Spinal cord (tissue), 10 donors: ENCODE measurements at places on chromosomes 3 and 15. TPM values are rescaled to one million over a fixed set of nuclear protein-coding genes. Genes with fewer than 3 reads are reported as not detected.

Gene EPHB1
- polyA plus RNA-seq: 47.6 TPM

Gene FRMD5
- 25.9 TPM for polyA plus RNA-seq

Gene PDCD10
- polyA plus RNA-seq: 52.2 TPM

Gene DUOXA2
- 0.11 TPM for polyA plus RNA-seq

Gene SYNPR
- 71.4 TPM for polyA plus RNA-seq

Gene PTX3
- 10.4 TPM for polyA plus RNA-seq

Gene NDUFB4
- 186 TPM for polyA plus RNA-seq

Gene GHSR
- 0.29 TPM for polyA plus RNA-seq

Gene COLQ
- polyA plus RNA-seq: 10.7 TPM

Gene SLC38A3
- 59.6 TPM for polyA plus RNA-seq

Gene ATRIP
- 12.8 TPM for polyA plus RNA-seq

Gene GMNC
- polyA plus RNA-seq: 1.8 TPM

Gene ZNF660
- polyA plus RNA-seq: 9.3 TPM

Gene COL6A5
- polyA plus RNA-seq: 0.09 TPM

Gene GP9
- polyA plus RNA-seq: 0.59 TPM

Gene LCTL
- polyA plus RNA-seq: 0.43 TPM

Gene PLSCR5
- polyA plus RNA-seq: 2.6 TPM

Gene IL20RB
- 0.60 TPM for polyA plus RNA-seq

Gene SLCO3A1
- 22.2 TPM for polyA plus RNA-seq

Gene C2CD4A
- polyA plus RNA-seq: 0.78 TPM

Gene CCR2
- polyA plus RNA-seq: not detected

Gene CCR3
- not detected for polyA plus RNA-seq

Gene SERPINI1
- polyA plus RNA-seq: 64.1 TPM

Gene PRR20G
- not detected for polyA plus RNA-seq

Gene CYP8B1
- 0.08 TPM for polyA plus RNA-seq

Gene GASK1A
- polyA plus RNA-seq: 5.2 TPM

Gene TSEN2
- polyA plus RNA-seq: 19.7 TPM

Gene BOC
- polyA plus RNA-seq: 54.7 TPM

Gene GP5
- 0.25 TPM for polyA plus RNA-seq
